Activated CD4-positive, alpha-beta T cell treated with anti-CD3 and anti-CD28 coated beads, Interleukin-2, amount 50 U/mL, for 1 hour (primary cell): ENCODE measurements at places on chromosomes 5 and 9.

DNA sequence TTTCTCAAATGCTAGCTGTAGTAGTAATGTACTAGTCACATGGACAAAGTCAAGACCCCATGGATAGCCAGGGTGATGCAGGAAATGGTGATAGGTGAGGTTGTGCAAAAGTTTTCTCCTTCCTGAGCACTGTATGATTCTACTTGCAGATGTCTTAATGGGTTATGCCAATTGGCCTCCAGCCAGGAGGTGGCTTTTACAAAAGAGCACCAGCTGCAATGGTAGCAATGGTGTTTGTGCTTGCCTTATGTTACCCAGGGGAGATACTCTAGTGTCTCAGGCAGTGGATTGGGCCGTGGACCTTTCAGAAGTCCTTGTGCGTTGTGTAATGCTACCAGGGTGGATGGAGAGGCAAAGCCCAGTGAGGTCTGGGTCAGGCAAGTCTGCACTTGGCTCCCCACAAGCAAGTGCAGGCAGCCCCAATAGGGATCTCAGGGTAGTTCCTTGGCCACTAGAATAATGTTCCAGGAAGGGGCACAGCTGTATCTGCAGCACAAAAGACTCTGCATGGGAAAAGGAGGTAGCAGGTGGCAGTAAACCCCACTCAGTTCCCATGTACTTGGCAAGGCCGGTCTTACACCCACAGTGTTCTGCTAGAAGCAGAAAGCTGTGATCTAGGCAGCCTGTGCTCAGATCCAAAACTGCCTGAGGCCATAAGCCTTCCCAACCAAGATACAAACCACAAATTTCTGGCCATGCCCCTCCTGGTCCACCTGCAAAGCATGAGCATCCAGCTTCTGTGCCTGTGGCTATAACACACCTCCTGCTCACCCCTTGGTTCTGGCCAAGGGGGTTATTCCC lies 46.4 kb upstream of the EDIL3 start:
- DNase-seq, result no peak

DNA sequence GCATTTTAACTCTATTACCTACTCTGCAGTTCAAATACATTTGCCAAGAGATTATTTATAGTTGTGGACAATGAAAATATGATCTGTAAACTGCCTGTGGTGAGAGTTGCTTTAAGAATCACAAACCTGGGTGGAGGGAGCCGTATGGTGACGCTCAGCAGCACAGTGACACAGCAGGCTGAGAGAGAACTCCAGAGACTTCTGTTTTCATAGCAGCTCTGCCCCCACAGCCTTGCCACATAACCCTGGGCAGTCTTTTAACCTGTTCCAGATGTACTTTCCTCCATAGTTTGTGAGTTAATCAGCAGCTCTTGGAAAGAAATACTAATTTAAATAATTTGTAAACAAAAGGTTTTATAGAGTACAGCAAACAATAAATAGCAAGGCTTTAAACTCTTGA lies 450.5 kb downstream of the ELAVL2 start:
- DNase-seq, result no peak

GRCh38 chr5:179065703-179066102 lies 5.5 kb downstream of the ZNF354C start:
- DNase-seq, result no peak

DNA sequence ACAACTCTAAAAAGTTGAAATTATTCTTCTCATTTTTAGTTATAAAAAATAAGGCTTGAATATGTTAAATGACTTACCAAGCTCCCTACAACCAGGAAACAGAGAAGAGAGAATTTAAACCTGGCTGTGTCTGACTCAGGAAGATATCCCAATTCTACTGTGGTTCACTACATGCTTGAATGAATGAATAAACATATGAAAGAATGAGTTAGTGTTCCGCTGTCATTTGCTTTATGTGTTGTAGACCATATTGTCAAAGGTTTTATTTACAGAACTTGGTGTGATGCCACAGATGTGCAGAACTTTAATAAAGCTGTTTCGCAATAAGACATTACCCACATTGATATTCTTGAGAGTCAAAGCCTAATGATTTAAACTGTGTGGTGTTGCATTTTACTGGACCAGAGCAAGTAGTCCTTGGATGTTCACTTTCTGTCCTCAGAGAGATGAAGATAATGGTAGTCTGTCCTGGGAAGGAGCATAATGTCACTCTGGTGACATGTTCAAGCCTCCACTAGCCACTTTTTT lies 313.2 kb downstream of the TRIM32 start:
- DNase-seq, result no peak

GRCh38 chr5:125370461-125371205 lies 624.2 kb upstream of the ZNF608 start:
- DNase-seq, result no peak

DNA sequence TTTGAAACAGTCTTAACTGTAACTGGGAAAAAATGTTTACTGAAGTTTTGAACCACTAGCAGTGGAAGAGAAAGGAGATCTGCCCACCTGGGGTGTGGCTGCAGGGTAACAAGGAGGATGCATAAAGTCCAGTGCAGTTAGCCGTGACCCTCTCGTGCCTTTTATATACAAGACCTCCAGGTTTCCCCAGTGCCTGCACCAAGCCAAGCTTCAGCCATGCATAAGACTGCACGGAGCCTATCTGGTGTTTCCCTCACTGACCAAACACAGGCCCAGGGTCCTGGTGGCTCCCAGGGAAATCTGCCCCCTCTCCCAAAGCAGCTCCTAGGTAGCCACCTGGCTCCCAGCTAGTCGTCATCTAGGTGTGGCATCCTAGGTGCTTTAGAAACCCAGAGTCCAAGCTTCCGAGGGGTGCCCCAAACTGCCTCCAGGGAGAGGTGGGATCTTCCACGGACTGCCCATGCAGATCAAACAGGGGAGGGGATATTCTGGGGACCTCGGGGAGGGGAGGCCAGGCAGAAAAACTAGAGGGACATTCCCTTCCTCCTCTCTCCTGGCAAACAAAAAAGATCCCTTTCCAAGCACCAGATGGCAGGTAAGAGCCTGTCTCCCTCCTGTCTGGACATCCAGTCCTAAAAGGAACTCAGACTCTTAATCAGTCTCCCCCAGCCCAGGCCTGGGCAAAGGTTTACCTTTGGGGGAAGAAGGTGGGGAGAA lies 2.7 kb downstream of the SHB start:
- DNase-seq, result no peak

DNA sequence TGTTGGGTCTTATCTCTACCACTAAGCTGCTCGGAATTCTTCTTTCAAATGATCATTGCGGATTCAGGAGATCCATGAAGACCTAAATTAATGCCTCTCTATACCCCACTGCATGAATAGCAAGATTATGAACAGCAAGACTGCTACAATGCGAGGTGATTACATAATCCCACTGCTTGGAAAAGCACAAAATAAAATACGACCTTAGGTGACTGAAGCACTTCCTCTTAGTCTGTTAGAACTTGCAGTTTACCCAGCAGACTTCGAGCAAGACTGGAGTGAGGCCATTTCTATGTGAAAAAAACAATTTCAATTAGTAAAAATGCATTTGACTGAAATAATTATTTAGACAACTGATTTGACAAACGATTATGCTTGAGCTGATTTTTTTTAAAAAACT lies 59.8 kb downstream of the SH3RF2 start:
- DNase-seq, result no peak

DNA sequence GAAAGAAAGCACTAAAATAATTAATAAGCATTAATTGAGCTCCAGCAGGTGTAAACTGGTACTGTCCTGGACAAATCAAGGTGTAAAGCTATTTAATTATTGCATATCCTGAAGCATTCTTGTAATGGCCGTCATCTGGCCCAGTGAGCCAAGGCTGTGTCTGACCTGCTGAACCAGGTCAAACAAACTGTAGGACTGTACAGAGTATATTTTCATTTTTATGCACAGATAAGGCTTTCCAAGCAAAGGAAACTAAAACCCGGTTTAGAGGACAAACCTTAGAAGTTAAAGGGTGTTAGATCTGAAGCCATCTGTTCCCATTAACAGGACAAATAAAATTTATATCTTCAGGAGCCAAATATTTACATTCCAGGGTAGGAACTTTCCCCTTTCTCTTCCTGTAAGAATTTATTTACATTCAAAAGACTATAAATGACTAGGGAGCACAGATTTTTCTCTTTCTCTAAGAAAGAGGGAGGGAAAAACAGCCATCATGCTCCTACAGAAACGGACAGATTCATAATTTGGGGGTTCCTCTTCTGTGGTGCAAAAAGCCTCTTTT lies 69.8 kb downstream of the ESM1 start:
- DNase-seq, result no peak

GRCh38 chr5:141517880-141518617 lies 29.2 kb downstream of the PCDHGC5 start:
- no peak for DNase-seq

DNA sequence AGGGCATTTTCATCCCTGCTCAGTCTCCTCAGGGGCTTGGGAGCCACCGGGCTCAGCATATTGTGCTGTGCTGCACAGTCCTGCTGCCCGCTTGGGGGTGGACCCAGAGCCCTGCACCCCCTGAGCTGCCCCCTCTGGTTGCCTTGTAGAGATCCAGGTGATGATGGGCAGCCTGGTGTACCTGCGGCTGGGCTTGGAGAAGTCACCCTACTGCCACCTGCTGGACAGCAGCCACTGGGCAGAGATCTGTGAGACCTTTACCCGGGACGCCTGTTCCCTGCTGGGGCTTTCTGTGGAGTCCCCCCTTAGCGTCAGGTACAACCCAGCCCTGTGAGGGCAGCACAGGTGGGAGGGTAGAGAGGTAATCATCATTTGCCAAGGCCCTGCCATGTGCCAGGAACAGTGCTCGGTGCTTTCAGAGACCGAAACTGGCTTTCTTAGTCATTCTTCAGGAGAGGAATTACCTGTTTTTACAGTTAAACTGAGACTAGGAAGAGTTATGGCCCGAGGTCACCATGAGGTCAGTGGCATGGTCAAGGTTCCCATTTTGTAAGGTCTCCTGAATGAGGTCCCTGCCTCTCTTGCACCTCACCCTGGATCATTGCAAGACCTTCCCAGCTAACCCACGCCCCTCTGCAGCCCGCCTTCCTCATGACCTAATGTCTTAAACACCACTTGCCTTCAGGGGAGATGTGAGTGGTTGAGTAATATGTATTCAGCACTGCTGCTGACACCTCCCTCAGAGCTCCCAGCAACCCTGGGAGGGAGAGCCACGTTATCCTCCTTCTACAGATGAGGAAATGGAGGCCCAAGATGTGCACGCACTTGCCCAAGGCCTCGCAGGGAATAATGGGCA lies 7.5 kb downstream of the NHP2 start:
- peak; percentile 79 for DNase-seq

GRCh38 chr5:142998316-142999020 lies 228.3 kb downstream of the ARHGAP26 start:
- DNase-seq, result no peak

- no peak for DNase-seq
These were observed 38.0 kb downstream of the KIF24 start for GRCh38 chr9:34291023-34291422.

DNA sequence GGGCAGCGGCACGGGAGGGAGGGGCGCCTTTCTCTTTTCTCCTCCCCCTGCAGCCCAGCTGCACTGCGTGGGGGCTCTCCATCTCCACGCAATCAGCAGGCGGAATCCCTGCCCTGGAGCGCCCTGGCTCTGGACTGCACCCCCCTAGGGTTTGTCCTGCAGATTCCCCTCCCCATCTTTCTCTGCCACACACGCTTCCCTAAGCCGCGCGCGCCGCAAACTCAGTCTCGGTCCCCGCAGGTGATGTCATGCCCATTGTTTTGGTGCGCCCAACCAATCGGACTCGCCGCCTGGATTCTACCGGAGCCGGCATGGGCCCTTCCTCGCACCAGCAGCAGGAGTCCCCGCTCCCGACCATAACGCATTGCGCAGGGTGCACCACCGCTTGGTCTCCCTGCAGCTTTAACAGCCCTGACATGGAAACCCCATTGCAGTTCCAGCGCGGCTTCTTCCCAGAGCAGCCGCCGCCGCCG lies at the start of gene KCNN2:
Gene KCNN2, plus strand, starts transcription at position 347 of the 473 bp plus-strand sequence. Its CDS starts 70 bp downstream, at position 417.
- DNase-seq, result no peak

DNA sequence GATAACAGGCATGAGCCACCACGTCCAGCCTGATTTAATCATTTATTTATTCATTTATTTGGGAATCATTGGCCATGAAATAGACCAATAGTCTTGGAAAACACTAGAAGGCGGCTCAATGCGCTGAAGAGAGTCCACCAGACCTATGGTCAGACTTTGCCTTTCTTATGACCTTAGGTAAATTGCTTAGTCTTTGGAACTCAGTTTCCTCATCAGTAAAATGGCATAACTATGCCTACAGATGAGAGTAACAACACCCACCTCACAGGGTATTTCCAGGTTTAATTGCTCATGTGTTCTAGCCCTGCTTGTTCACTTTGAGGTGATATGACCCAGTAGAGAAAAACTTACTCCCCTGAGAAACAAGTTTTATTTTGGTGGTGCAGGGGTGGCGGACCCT lies 38.2 kb upstream of the CPEB4 start:
- no peak for DNase-seq

- DNase-seq, result no peak
These were observed 92.9 kb downstream of the PALM2AKAP2 start for GRCh38 chr9:109872901-109873300.

- no peak for DNase-seq
These were observed 51.0 kb downstream of the IRF1 start for GRCh38 chr5:132439521-132440089.

DNA sequence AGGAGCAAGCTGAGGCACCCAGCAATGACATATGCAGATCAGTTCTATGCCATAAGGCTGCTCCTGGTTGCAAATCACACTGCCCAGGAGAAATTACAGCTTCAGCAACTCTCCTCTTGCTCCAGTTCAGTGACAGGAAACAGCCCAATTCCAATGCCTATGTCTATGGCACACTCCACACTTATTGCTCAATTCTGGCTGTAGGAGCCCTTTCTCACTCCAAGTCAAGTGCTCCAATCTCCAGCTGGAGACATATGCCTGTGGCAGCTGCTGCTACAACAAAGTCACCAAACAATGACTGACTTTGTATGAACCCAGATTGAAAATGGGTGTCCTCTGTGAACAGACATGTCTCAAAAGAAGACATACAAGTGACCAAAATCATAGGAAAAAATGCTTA lies 31.8 kb upstream of the PLCXD3 start:
- DNase-seq, result no peak

DNA sequence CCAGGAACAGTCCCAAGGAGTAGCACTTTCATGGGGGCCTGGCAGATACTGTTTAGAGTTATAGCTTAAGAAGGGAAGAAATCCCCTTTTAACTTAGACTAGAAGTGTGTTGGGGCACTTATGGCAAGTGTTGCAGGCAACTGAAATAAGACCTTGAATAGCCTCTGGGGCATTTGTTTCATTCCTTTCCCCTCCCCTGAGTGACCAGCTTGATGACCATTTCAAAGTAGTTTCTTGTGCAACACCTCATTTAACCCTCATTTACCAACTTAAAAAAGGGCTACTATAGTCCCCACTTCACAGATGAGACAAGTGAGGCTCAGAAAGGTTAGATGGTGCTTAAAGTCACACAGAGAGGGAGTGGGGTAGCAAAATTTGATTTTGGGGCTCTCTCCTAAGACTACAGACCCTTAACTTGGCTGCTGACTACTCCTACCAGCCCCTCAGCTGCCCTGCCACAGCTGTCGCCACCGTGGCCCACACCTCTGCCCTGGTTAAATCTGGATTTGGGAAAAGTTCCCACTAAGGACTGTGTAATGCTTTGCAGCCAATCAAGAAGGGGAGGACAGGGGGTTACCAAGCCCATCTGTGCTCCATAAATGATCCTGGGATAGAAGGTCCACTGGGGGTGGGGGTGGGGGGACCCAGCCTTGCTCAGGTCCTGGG lies 5.5 kb downstream of the PDLIM4 start:
- no peak for DNase-seq

- no peak for DNase-seq
These were observed 19.1 kb downstream of the TRIM14 start for GRCh38 chr9:98099898-98100297.
